Stimulated activated CD8-positive, alpha-beta memory T cell treated with anti-CD3 and anti-CD28 coated beads, Interleukin-4, amount 100 ng/mL, for 1 hour (primary cell): ENCODE measurements at places on chromosomes 4 and X.

DNA sequence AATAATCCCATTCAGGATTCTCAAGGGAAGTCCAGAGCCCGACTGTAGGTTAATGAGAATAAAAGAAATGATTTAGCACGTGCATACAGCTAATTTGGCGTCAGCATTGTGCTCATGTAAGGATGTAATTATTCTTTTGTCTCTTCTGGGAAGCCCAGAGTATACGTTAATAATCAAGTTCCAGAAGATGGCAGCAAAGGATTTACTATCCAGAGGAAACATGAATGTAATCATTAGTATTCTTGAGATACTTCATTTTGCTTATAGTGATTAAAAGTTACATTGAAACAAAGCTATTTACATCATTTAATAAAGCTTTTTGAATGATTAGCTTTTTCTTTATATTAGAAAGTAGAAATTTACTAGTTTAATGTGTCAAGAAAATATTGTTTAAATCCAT, 27.1 kb upstream of the MAP9 start:
- no peak for DNase-seq

DNA sequence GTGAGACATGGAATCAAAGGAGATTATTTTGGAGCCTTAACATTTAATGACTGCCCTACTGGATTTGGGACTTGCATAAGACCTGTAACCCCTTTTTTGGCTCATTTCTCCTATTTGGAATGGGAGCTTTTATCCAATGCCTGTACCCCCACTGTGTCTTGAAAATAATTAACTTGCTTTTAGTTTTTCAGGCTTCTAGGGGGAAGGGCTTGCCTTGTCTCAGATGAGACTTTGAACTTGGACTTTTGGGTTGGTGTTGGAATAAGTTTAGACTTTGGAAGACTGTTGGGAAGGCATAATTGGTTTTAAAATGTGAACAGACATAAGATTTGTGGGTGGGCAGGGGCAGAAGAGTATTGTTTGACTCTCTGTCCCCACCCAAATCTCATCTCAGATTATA, 189.1 kb upstream of the POU3F4 start:
- no peak for DNase-seq

DNA sequence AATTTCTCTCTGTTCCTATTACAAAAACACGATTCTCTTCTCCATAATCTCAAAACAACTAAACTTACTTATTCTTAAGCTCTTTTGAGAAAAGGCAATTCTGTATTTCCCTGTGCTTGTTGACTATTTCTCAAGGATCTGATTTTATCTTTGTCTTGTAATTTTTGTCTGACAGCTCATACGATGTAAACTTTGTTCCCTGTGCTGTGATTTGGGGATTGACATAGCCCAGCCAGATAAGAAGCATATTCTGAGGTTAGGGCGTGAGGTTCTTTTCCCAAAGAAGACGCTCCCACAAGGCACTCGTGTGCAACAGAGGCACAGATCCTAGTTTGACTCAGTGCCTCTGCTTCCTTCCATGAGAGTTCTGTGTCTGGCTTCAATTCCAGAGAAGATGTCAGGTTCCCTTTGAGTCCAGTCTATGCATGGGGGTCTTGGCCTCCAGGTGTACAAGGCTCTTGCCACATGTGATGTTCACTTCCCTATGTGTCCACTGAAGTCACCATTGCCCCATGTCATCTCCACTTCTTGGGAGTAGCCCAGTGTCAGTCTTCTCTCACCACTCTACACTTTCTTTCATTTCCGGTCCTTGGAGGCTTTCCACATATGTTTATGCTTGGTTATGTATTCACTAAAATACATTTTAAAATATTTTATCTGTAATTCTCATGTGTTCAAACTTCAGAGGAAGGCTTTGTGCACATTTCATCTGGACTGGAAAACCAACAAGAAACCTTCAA, 94.8 kb downstream of the MID1 start:
- DNase-seq, result no peak

DNA sequence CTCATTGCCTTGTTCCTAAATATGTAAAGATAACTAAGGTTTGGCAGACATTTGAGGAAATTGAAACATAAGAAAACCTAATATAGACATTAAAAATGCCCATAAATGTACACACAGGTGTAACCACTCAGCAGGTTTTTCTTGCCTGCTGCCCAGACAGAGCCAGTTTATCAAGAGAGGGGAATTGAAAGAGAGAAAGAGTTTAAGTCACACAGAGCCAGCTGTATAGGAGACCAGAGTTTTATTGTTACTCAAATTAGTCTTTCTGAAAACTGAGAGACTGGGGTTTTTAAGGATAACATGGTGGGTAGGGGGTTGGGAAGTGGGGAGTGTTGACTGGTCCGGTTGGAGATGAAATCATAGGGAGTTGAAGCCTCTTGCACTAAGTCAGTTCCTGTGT, 119.0 kb downstream of the CFAP299 start:
- DNase-seq, result no peak

DNA sequence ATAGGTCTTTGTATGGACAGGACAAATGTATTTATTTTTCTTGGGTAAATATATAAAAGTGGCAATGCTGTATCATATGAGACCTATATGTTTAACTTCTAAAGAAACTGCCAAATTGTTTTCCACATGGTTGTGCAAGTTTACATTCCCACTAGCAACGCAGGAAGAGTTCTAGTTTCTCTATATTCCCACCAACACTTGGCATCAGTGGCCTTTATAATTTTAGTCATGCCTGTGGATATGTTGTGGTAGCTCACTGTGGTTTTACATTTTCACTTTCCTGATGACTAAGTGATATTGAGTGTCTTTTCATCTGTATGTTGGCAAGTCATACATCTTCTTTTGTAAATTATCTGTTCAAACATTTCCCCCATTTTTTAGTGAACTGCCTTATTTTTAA, 126.0 kb downstream of the EMCN start:
- no peak for DNase-seq

DNA sequence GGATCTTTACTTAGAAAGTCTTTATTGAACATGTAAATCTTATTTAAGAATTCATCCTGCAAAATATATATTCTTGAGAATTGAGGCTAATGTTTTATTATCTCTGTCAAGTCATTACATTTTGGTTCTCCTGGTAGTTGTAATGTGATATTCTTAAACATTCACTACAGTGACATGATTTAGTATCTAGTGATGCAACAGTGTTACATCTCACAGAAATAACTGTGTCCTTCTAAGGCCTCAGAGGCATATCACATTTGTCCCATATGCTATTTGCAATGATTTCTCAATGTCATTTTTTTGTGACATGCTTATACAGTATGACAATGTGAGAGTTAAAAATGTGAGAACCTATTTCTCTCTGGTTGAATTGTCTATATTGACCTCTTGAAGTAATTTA, 34.1 kb downstream of the PRRG1 start:
- DNase-seq, result no peak

DNA sequence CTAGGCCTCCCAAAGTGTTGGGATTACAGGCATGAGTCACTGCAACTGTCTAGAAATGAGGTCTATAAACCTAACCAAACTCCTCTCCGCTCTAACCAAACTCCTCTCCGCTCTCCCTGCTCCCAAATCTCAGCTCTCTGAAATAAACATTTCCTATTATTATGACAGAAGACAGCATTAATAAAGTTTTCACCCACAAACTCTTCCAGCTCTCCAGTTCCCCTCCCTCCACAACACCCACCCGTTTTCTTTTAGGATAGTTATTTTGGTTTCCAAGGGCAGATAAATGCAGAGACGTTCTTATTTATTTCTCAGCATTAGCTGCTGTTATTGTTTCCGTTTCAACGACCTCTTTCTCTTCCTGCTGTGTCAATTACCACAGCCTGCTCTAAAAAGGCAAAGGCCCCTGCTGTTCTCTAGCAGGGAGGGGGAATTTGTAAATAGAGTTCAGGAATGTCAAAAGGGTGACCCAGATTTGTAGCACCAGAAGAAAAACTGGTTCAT, 13.3 kb upstream of the SCD5 start:
- no peak for DNase-seq

GRCh38 chr4:85741921-85742591, 267.1 kb downstream of the ARHGAP24 start:
- DNase-seq, result no peak

DNA sequence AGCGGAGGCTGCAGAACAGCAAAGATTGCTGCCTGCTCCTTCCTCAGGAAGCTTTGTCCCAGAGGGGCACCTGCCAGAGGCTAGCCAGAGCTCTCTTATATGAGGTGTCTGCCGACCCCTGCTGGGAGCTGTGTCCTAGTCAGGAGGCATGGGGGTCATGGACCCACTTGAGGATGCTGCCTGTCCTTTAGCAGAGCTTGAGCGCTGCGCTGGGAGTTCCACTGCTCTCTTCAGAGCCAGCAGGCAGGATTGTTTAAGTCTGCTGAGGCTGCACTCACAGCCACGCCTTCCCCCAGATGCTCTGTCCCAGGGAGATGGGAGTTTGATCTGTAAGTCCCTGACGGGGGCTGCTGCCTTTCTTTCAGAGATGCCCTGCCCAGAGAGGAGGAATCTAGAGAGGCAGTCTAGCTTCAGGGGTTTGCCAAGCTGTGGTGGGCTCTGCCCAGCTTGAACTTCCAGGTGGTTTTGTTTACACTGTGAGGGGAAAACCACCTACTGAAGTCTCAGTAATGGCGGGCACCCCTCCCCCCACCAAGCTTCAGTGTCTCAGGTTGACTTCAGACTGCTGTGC, 10.9 kb downstream of the DCK start:
- no peak for DNase-seq

GRCh38 chr4:70868778-70869177, 29.1 kb upstream of the GRSF1 start:
- DNase-seq, result no peak

- no peak for DNase-seq
Observed at GRCh38 chr4:122810669-122811068, 16.0 kb upstream of the FGF2 start.
